ENCODE measurements at places on chromosomes 2 and 18. TPM values are rescaled to one million over a fixed set of nuclear protein-coding genes. Genes with fewer than 3 reads are reported as not detected.

Gene FTCDNL1
- total RNA-seq: 1.3 TPM

Gene TTR
- 1.7 TPM for total RNA-seq

Gene KLF11
- 6.6 TPM for total RNA-seq

Gene PRKAG3
- total RNA-seq: not detected

Gene TEX44
- not detected for total RNA-seq

Gene RUFY4
- total RNA-seq: not detected

Gene NTSR2
- total RNA-seq: not detected

Gene LOXL3
- total RNA-seq: 2.9 TPM

Gene G6PC2
- not detected for total RNA-seq

Gene ANXA4
- total RNA-seq: 324 TPM

Gene ADAM23
- total RNA-seq: 0.52 TPM

Gene PCARE
- total RNA-seq: not detected

Gene SP100
- total RNA-seq: 53.6 TPM

Gene ABCA12
- total RNA-seq: 0.03 TPM

Gene RGPD3
- 0.05 TPM for total RNA-seq

Gene TCF7L1
- total RNA-seq: 0.99 TPM

Gene NMUR1
- 0.30 TPM for total RNA-seq

Gene IL36A
- not detected for total RNA-seq

Gene NAB1
- total RNA-seq: 37.1 TPM

Gene ASIC4
- not detected for total RNA-seq

Gene SGO2
- total RNA-seq: 19.5 TPM

Gene REG1B
- total RNA-seq: not detected

Gene ANKRD30B
- total RNA-seq: 0.32 TPM

Data from colonic mucosa (tissue), 4 donors.